ENCODE measurements at places on chromosomes 7 and 10.

DNA sequence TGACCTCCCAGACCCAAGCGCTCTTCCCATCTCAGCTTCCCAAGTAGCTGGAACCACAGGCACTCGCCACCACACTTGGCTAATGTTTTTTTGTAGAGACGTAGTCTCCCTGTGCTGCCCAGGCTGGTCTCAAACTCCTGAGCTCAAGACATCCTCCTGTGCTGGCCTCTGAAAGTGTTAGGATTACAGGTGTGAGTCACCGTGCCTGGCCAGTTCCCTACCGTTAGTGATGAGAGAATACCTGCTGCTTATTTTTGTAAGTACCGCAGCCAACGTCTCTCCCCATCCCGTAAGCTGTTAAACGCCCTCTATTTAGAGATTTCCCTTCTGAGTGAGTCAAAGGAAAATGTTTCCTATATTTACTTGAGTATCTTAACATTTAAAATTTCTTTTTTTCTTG, 38.5 kb upstream of the PDLIM1 start:
- DNase-seq, result no peak

DNA sequence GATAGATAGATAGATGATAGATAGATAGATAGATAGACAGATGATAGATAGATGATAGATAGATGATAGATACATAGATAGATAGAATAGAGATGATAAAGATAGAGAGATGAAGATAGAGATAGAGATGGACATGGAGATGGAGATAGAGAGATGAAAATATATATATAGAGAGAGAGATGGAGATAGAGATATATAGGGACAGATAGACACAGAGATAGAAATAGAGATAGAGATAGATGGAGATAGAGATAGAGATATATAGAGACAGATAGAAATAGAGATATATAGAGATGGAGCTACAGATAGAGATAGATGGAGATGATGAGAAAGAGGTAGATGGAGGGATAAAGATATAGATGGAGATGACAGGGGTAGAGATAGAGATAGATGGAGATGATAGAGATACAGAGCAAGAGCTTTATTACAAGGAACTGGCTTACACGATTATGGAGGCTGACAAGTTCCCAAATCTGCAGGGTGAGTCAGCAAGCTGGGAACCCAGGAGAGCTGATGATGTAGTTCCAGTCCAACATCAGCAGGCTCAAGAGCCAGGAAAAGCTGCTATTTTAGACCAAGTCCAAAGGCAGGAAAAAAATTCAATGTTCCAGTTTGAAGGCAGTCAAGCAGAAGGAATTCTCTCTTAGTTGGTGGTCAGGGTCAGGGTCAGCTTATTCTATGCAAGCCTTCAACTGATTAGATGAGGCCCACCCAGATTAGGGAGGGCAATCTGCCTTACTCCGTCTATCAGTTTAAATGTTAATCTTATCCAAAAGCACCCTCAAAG, 37.1 kb downstream of the CAV1 start:
- DNase-seq, result no peak

DNA sequence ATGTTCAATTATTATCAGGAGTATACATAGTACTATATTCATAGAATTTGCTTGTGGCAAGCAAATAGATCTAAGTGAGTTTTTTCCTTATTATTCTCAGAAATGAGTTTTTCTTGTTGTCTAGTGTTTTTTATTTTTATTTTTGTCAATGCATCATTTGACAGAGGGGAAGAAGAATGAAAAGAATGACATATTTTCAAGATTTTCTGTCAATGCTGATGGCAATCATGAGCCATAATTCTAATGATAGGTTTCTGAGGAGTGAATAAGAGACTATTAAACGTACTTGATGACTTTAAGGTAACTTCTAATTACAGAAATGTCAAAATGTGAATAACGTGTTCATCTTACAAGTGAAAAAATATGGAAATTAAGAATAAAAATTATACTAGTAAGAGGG, 144.6 kb upstream of the CSTF2T start:
- DNase-seq, result no peak

GRCh38 chr7:71780282-71780681, 631.9 kb downstream of the CALN1 start:
- no peak for DNase-seq

DNA sequence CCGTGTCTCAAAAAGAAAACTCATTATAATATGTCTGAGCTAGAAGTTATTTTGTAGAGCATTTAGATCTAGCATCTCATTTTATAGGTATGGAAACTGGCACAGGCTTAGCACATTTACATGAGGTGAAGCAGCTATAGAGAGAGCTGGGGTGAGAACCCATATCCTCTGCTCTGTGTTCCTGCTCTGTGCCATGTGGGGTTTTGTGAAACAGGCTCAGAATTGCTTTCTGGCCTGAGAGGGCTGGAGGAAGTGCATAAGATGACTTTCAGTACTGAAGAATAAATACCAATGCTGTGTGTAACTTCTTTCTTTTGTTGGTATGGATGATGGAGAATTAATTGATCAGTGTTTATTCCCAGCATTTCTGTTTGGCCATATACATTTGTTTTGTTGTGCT, 159.1 kb downstream of the LRRC4 start:
- no peak for DNase-seq

- no peak for DNase-seq
Observed at GRCh38 chr10:96632974-96633710, 46.3 kb upstream of the TM9SF3 start.

GRCh38 chr10:122264436-122264835, 6.7 kb upstream of the BTBD16 start:
- no peak for DNase-seq

DNA sequence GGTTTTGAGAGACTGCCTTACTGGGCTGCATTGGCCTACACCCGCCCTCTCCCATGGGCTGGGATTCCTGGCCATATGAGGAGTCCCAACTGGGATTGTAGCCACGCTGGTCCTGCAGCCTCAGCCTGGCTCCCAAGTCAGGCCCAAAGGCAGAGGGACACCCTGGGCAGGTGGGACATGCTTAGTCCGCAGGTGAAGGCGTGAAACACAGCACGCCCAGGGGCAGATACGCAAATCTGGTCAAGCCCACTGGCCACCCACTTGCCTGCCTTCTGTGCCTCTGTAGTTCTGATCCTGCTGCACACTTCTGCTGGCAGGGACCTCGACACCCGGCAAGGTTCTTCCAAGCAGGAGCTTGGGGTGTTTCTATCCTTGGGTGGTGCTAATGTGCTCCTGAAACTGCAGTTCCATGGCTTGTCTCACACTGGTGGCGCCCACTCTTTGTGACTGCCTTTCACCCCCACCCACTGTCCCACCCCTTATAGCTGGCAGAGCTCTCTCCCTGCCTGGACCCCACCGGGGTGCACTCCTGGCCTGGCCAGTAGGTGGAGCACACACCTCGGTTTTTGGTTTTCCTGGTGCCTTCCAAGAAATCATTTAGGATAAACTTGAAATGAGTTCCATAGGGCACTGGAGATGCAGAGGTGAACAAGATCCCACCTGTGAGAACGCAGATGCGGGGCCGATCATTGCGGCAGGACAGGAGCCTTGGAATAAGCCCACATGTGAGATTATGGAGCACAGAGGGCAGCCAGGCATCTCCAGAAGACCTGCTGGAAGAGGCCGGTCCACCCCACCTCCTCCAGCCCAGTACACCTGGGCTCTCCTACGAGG, 47.9 kb downstream of the MKI67 start:
- no peak for DNase-seq

GRCh38 chr7:27943241-27943640, 203.3 kb downstream of the TAX1BP1 start:
- no peak for DNase-seq
